Progenitor cell of endocrine pancreas (in vitro differentiated cells): ENCODE measurements at places on chromosomes 2 and 18. TPM values are rescaled to one million over a fixed set of nuclear protein-coding genes. Genes with fewer than 3 reads are reported as not detected.

ADCYAP1 gene
- 0.11 TPM in 1 of 2 replicates, not detected in the other for total RNA-seq

B3GNT7 gene
- 6.5 and 7.6 TPM in 2 replicates for total RNA-seq

ANKRD30B gene
- total RNA-seq = not detected in 2 replicates

DNA sequence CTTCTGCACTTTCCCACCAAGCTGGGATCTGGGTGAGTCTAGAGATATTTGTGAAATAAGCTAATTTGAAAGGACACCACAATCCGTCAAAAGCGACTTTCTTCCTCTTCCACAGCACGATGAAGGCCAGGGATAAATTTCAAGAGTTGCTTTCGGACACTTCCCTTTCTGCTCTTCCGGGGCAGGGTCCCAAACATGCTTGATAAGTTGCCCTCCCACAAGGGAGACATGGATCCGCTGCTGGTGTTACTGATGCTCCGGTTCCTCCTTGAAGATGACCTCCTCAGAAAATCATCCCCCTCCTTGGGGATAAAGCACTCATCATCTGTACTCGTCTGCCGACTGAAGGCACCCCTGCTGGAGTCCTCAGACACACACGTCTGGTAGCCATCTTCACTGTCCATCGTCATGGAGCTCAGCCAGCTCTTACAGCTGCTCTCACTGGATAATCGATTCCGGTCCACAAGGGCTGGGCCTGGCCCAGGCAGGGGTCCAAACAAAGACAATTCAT is 28.2 kb downstream of the CYTIP start:
- H3K27me3 ChIP-seq = peaks cover 23% of the 10 kb centered on the region
- H3K4me3 ChIP-seq = no peak overlapping the region
- DNase-seq = no peak
- H3K36me3 ChIP-seq = no peaks in the 10 kb centered on the region
- H3K4me1 ChIP-seq = peaks cover 8% of the 10 kb centered on the region

- peaks cover 29% of the 10 kb centered on the region for H3K4me1 ChIP-seq
- H3K27ac ChIP-seq = peak overlapping the region; percentile 10
- H3K36me3 ChIP-seq = no peaks in the 10 kb centered on the region
Observed at GRCh38 chr18:48542513-48543181, 3.8 kb downstream of the CTIF start.

DNA sequence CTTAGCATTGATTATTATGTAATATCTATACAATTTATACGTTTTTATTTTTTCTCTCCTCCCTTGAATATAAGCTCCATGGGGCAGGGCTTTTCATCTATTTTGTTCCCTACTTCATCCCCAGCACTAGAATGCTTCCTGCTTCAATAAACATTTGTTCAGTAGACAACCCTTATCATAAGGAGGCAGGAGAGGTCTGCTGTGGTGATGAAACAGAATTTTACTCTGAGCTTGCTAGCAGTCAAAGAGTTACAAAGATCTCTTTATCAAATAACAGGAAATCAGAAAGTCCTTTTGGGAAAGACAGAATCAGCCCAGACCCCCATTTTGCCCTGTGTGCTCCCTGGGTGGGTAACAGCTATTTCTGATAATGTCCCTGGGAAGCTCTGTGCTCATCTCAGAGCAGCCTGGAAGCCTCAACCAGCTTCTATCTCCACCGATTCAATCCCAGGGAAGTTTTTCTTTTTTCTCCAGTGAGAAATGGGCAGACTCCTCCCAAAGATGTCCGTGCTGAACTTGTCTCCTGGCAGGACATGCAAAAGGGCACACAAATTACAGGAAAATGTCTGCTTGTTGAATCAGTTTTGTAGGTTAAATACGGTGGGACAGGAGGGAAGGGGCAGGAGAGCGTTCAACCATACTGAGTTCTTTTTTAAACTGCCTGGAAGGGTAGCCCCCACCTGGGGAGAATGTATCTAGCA is 84.7 kb upstream of the PKDCC start:
- H3K4me1 ChIP-seq = peaks cover 49% of the 10 kb centered on the region
- peaks cover 5% of the 10 kb centered on the region for H3K27me3 ChIP-seq
- no peak overlapping the region for H3K4me3 ChIP-seq

DNA sequence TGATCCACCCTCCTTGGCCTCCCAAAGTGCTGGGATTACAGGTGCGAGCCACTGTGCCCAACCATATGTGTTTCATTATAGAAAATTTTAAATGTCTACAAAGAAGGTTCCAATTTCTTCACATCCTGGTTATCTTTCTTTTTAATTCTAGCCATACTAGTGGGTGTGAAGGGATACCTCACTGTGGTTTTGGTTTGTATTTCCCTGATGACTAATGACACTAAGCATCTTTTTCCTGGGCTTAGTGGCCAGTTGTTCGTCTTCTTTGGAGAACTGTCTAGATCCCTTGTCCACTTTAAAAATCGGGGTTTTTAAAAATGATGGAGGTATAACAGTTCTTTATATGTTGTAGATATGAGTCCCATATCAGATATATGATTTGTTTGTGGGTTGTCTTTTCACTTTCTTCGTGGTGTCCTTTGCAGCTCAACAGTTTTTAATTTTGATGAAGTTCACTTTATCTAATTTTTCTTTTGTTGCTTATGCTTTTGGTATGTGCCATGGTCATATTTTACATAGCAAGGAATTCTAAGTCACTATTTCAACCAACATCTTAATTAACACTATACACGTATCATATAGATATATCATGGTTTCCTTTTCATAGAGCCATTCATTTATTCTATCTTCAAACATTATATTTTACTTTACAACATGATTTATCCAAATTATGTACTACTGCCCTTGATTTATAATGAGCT is 135.0 kb upstream of the RIOK3 start:
- no peak overlapping the region for H3K27ac ChIP-seq
- no peaks in the 10 kb centered on the region for H3K4me1 ChIP-seq
- no peak overlapping the region for H3K4me3 ChIP-seq
- no peaks in the 10 kb centered on the region for H3K27me3 ChIP-seq
- no peak for DNase-seq
- H3K36me3 ChIP-seq = no peaks in the 10 kb centered on the region
